ENCODE measurements at places on chromosomes 7 and 10.

GRCh38 chr10:15262036-15262713, 93.7 kb upstream of the NMT2 start:
- DNase-seq: no peak

- DNase-seq: no peak
Observed at GRCh38 chr10:78505657-78506056, 472.0 kb downstream of the RPS24 start.

DNA sequence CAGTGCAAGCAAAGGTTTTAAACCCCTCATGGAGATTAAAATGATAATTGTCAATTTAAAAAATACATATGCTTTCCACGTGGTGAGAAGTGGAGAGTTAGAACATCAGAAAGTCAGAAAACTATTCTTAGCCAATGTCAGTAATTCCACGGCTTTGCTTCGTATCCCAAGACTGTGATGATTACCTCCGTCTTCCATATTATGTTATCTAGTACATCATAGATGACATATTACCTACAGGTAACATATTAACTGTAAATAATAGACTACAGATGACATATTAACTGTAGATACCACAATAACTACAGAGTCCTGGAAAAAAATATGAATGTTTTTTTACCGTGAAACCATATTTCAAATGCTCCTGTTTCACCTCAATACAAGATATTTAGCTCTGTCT, 579.4 kb upstream of the PFKP start:
- no peak for DNase-seq

DNA sequence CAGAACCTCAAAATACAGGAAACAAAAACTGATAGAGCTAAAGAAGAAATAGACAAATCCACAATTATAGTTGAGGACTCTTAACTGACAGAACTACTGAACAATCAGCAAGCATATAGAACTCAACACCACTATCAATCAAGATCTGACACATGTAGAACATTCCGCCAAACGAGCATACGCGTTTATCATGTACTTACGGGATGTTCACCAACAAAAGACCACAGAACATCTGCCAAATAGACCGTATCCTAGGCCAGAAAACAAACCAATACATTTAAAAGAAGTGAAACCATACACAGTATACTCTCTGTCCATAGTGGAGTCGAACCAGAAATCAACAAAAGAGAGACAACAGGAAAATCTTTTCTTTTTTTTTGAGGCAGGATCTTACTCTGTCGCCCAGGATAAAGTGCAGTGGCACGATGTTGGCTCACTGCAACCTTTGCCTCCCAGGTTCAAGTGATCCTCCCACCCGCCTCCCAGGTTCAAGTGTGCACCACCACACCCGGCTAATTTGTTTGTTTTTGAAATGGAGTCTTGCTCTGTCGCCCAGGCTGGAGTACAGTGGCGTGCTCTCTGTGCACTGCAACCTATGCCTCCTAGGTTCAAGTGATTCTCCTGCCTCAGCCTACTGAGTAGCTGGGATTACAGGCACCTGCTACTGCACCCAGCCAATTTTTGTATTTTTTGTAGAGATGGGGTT, 5.1 kb downstream of the GNA12 start:
- no peak for DNase-seq

All from stimulated activated CD8-positive, alpha-beta memory T cell treated with anti-CD3 and anti-CD28 coated beads, Interleukin-15, amount 100 ng/mL, for 4 hours (primary cell).